ENCODE measurements at places on chromosomes 4 and X.

GRCh38 chr4:140049849-140050637 lies 103.9 kb downstream of the MAML3 start:
- no peak for DNase-seq

DNA sequence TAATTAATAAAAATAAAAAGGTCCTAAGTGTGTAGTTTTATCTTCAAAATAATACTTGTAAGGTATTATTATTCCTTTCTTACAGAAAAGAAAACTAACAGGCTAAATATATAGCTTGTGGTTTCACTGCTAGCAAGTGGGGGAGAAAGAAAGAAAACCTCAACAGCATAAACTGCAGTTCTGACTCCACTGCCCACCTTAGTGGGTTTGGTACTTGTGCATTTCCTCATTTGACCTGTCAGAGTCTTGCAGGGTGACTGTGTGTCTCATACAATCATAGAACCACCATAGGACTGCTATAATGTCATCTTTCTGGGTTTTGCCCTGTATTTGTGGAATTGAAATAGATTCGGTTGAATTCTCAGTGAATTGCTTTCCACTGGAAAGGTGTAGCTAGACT lies 94.7 kb upstream of the PUDP start:
- DNase-seq = no peak

- no peak for DNase-seq
These were observed 33.9 kb downstream of the SEC24D start for GRCh38 chr4:118801895-118802575.

DNA sequence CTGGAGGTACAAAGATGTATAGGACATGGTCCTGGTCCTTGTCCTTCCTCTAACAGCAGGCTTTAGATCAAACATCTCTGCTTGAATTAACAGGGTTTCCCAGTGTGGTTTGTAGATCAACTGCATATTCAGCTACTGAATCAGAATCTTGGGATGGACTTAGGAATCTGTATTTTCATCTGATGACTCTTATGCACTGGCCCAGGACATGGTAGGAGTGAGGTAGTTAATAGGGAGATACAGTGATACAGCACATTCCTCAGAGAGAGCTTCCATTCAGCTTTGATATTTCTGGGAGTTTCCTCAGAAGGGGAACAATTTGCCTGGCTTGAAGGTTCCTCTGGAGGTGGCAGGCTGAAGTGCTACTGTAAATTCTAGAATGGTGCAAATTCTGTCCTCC lies 203.1 kb downstream of the LARP7 start:
- no peak for DNase-seq

GRCh38 chr4:74156521-74156920 lies 1.4 kb upstream of the MTHFD2L start:
- no peak for DNase-seq

- DNase-seq = no peak
These were observed 825.6 kb upstream of the INTU start for GRCh38 chr4:126807132-126807531.

All from LNCaP clone FGC (cell line).